ENCODE measurements at places on chromosomes 2 and 18. TPM values are rescaled to one million over a fixed set of nuclear protein-coding genes. Genes with fewer than 3 reads are reported as not detected.
A peak's percentile ranks its signal among the peaks of the same experiment; 100 is the strongest.

Gene GBX2
- 21.3 TPM for total RNA-seq

DNA sequence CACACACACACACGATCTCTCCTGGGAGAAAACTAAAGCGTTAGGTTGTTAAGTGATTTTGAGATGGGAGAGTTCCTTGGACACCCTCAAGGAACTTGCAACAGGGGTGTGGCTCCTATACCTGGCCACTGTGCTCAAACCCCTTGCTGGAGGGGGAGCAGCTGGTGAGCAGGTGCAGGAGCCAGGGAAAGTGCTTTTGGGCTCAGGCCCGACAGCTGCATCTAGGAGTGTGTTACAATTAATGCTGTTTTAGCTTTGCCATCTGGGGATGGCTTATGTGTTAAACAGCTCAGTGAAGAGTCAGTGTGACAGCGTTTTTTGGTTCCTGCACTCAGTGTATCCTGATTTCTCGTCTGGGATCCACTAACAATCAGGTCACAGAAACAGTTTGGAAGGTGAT, 510.8 kb downstream of the TRIB2 start:
- no peak overlapping the region for H3K4me3 ChIP-seq
- no peak for DNase-seq
- peaks cover 15% of the 10 kb centered on the region for H3K27me3 ChIP-seq
- no peaks in the 10 kb centered on the region for H3K4me1 ChIP-seq

GRCh38 chr2:57504787-57505186, 541.8 kb upstream of the VRK2 start:
- no peak overlapping the region for H3K27ac ChIP-seq
- DNase-seq, result no peak
- no peak overlapping the region for H3K4me3 ChIP-seq
- no peaks in the 10 kb centered on the region for H3K27me3 ChIP-seq
- H3K36me3 ChIP-seq, result no peaks in the 10 kb centered on the region

Gene LMAN1
- total RNA-seq, result 54.8 TPM

Gene COL5A2
- total RNA-seq, result 62.6 TPM

GRCh38 chr2:234601213-234601612, 104.3 kb upstream of the ARL4C start:
- no peaks in the 10 kb centered on the region for H3K36me3 ChIP-seq
- H3K27ac ChIP-seq, result no peak overlapping the region
- DNase-seq, result no peak
- no peak overlapping the region for H3K4me3 ChIP-seq

GRCh38 chr2:224865016-224865415, 148.9 kb upstream of the CCDC195 start:
- no peak overlapping the region for H3K27ac ChIP-seq
- no peaks in the 10 kb centered on the region for H3K4me1 ChIP-seq
- DNase-seq, result no peak
- no peaks in the 10 kb centered on the region for H3K27me3 ChIP-seq

DNA sequence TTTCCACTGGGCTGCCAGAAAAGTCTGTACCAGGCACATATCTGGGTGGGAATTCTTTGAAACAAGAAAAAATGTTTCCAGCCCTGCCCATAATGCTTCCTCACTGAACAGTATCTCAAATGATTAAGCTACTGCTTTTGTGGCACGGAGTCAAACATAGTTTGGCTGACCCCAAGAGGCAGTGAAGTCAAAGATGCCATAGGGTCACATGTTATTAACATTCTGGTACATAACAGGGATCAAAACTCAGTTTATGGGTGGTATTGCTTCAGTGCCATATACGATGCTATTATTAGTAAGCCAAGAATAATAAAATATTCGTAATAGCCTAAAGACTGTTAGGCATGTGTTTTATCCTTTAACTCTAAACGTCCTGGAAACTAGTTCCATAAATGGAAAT, 112.4 kb downstream of the FEZ2 start:
- H3K27ac ChIP-seq, result no peak overlapping the region
- peaks cover 4% of the 10 kb centered on the region for H3K4me1 ChIP-seq
- H3K36me3 ChIP-seq, result peaks cover 2% of the 10 kb centered on the region
- no peak overlapping the region for H3K4me3 ChIP-seq

DNA sequence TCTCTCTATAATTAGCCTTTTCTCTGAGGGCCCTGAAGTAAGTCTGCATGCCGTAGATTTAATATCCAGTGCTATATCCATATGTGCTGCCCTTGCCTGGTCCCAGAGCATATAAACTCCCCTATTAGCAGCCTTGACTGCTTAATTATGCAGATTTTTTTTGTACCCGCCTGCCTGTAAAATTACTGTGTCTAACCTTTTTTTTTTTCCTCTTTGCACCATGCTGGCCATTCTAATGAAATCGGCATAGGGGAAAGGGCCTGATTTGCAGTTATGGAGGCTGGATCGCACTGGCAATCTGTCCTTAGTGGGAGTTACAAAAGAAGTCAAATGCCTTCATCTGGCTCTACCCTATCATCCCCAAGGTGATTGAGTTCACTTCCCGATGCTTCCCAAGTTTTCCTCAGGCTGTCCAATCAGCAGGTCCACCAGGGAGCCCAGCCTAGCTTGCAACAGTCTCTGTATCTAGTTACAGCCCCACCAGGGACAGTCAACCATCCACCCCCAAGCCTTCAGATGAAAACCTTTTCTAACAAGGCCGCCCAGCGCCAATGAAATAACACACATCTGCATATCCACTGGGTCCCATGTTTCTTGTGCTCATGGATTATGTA, 239.0 kb downstream of the ZNF521 start:
- H3K4me3 ChIP-seq, result peak overlapping the region; percentile 5
- peaks cover 59% of the 10 kb centered on the region for H3K4me1 ChIP-seq
- H3K27ac ChIP-seq, result no peak overlapping the region
- H3K27me3 ChIP-seq, result no peaks in the 10 kb centered on the region

Gene DUSP19
- total RNA-seq, result 4.7 TPM

Gene LIPG
- 32.4 TPM for total RNA-seq

Gene CYS1
- not detected for total RNA-seq

Gene CHAC2
- 7.8 TPM for total RNA-seq

Gene SH3RF3
- 0.84 TPM for total RNA-seq

Gene ZNF521
- 86.1 TPM for total RNA-seq

DNA sequence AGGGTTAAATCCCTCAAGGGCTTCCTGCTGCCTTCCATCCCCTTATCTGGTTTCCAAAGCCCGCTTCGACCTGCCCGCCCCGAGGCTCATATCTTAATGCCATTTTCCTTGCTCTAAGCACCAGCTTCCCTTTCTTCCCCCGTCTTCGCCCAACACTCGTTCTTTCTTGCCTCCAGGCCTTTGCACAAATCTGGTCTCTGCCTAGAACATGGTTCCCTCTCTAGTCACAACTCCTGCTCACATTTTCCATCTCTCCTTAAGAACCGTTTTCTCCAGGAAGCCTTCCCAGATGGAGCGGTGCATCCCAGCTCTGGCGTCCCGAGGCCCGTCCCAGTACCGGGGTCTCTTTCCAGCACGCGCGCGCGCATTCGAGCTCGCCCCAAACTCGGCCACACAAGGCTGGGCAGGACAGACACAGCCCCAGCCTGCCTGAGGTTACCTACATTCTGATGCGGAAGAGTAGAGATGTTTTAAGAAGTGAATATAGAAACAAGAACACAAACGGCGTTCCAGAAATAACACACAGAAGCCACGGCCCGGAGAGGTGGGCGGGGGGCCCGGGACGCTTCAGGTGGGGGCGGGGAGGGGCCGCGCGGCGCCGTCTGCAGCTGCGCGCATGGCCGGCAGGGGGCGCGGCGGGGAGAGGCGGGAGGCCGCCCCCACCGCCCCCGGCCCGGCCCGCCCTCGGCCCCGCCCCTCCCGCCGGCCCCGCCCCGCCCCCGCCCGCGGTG, at the start of gene DGKD:
TSS of gene DGKD (plus strand) at position 726 of the 731 bp plus-strand sequence. CDS start 25 bp downstream, outside the sequence.
- peaks cover 9% of the 10 kb centered on the region for H3K27me3 ChIP-seq
- H3K4me1 ChIP-seq, result peaks cover 54% of the 10 kb centered on the region
- peaks cover 5% of the 10 kb centered on the region for H3K36me3 ChIP-seq
- DNase-seq, result peak; percentile 62

Gene SRBD1
- total RNA-seq, result 21.4 TPM

- no peak overlapping the region for H3K4me3 ChIP-seq
- no peak for DNase-seq
- H3K27me3 ChIP-seq, result no peaks in the 10 kb centered on the region
- H3K36me3 ChIP-seq, result no peaks in the 10 kb centered on the region
- H3K4me1 ChIP-seq, result no peaks in the 10 kb centered on the region
Observed at GRCh38 chr2:220432645-220433044, 805.2 kb downstream of the SLC4A3 start.

GRCh38 chr18:60485201-60485600, 112.6 kb upstream of the MC4R start:
- no peak overlapping the region for H3K27ac ChIP-seq
- no peak overlapping the region for H3K4me3 ChIP-seq
- DNase-seq, result no peak
- no peaks in the 10 kb centered on the region for H3K27me3 ChIP-seq
- peaks cover 4% of the 10 kb centered on the region for H3K36me3 ChIP-seq

DNA sequence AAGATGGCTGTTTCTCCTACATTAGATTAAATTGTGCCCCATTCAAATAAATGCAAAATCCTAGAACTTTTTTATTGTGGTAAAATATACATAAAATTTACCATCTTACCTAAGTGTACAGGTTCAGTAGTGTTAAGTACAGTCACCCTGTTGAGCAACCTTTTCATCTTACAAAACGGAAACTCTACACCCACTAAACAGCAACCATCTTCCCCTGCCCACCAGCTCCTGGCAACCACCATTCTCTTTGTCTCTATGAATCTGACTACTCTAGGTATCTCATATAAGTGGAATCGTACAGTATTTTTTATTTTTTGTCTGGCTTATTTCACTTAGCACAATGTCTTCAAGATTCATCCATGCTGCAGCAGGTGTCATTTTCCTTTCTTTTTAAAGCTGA, 53.0 kb downstream of the ASXL2 start:
- H3K4me1 ChIP-seq, result peaks cover 6% of the 10 kb centered on the region
- no peak overlapping the region for H3K27ac ChIP-seq
- H3K27me3 ChIP-seq, result no peaks in the 10 kb centered on the region
- DNase-seq, result no peak
- H3K36me3 ChIP-seq, result peaks cover 3% of the 10 kb centered on the region

DNA sequence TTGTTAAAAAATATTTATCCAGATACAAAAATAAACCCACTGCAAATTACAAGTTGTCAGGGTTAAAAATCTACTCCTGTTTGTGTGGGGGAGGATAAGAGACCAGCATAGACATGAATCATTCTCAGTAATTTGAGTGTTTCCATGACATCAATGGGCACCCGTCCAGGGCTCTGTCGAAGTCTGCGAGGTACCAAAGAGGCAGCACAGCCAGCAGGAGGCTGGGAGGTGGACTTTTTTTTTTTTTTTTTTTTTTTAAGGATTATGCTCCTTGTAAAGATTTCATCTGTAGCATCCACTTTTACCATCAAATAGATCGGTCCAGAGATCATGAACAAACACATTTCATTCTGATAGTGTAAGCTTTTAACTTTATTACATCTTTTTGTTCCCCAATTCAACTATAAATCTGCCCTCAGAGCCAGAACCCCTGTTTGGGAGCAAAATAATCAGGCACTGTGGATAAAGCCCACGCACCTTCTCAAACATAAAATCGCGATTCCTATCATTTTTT, 182.0 kb downstream of the TCF4 start:
- no peaks in the 10 kb centered on the region for H3K27me3 ChIP-seq
- peaks cover 73% of the 10 kb centered on the region for H3K4me1 ChIP-seq
- no peak for DNase-seq
- no peaks in the 10 kb centered on the region for H3K36me3 ChIP-seq
- H3K27ac ChIP-seq, result no peak overlapping the region
- no peak overlapping the region for H3K4me3 ChIP-seq

DNA sequence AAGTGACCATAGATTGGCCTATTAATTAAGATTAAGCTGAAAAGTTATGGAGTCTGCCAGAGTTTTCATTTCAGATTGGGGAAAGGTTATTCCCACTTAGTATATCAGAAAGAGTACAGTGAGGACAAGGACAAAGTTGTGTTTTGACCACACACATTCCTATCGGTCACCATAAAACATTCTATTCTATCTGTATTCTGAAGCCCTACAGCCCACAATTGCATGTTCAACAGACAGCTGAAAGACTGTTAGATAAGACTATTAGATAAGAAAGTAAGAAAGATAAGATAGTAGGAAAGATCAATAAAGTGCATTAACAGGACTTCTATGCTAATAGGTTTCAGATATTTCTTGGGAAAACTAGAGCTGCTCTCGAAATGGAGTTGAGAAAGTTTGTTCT, 26.7 kb upstream of the ACYP2 start:
- no peaks in the 10 kb centered on the region for H3K36me3 ChIP-seq
- H3K4me3 ChIP-seq, result no peak overlapping the region
- H3K27me3 ChIP-seq, result peaks cover 10% of the 10 kb centered on the region
- no peak for DNase-seq
- H3K4me1 ChIP-seq, result peaks cover 10% of the 10 kb centered on the region

- no peak overlapping the region for H3K27ac ChIP-seq
- H3K4me3 ChIP-seq, result no peak overlapping the region
- no peaks in the 10 kb centered on the region for H3K27me3 ChIP-seq
- no peak for DNase-seq
- H3K36me3 ChIP-seq, result peaks cover 11% of the 10 kb centered on the region
Observed at GRCh38 chr2:152577579-152577978, 139.7 kb downstream of the PRPF40A start.

- H3K27ac ChIP-seq, result peak overlapping the region; percentile 57
- H3K27me3 ChIP-seq, result no peaks in the 10 kb centered on the region
- no peak overlapping the region for H3K4me3 ChIP-seq
- no peaks in the 10 kb centered on the region for H3K36me3 ChIP-seq
- no peaks in the 10 kb centered on the region for H3K4me1 ChIP-seq
Observed at GRCh38 chr18:11517704-11518103, 91.7 kb upstream of the SLC35G4 start.

Gene CNDP1
- 0.59 TPM for total RNA-seq

Gene EFHD1
- total RNA-seq, result 4.1 TPM

GRCh38 chr18:60157810-60158209, 214.8 kb downstream of the MC4R start:
- no peak for DNase-seq
- H3K4me1 ChIP-seq, result no peaks in the 10 kb centered on the region
- no peaks in the 10 kb centered on the region for H3K27me3 ChIP-seq
- H3K27ac ChIP-seq, result no peak overlapping the region
- no peak overlapping the region for H3K4me3 ChIP-seq

Gene DAW1
- total RNA-seq, result not detected

DNA sequence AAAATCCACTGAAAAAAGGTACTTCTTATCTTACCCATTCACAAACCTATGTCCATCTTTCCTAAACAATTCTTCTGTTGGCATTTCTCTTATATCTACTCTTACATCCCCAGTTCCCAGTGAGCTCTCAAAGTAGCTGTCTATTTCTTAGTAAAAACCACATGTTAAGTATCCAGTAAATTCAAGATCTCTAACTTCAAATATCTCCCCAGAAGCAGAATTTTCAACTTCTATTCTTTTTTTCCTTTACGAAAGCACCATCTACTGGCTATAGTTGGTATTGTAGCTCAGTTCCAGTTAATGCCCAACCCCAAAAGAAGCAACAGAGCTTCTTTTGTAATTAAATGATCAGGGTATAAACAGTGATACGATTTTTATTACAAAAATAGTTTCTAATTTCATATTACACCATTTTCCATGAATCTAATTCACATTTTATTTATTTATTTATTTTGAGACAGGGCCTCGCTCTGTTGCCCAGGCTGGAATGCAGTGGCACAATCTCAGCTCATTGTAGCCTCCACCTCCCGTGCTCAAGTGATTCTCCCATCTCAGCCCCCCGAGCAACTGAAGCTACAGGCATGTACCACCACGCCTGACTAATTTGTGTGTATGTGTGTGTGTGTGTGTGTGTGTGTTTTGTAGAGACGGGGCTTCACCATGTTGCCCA, 28.5 kb downstream of the HRH4 start:
- no peak overlapping the region for H3K4me3 ChIP-seq
- H3K4me1 ChIP-seq, result peaks cover 19% of the 10 kb centered on the region
- DNase-seq, result peak; percentile 33
- H3K27ac ChIP-seq, result no peak overlapping the region

Gene SLC9A4
- not detected for total RNA-seq

Gene ERMN
- total RNA-seq, result 0.44 TPM

Data from neural crest cell (in vitro differentiated cells).